ENCODE measurements at places on chromosomes 5 and 9.

DNA sequence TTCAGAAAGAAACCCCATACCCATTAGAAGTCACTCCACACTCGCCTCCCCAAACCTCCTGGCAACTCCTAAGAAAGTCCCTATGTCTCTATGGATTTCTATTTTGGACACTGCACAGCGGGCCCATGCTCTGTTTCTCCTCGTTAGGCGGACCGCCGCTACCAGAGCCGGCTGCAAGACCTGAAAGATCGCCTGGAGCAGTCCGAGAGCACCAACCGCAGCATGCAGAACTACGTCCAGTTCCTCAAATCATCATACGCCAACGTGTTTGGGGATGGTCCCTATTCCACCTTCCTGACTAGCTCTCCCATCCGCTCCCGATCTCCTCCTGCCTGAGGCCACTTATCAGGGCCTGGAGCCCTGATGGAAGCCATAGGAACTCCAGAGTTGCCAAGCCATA, 4.6 kb upstream of the GLE1 start:
- no peak for DNase-seq

- DNase-seq, result no peak
These were observed 234.9 kb upstream of the TARS1 start for GRCh38 chr5:33205727-33206410.

- DNase-seq, result no peak
These were observed 43.3 kb downstream of the PRDM6 start for GRCh38 chr5:123132316-123132715.

- no peak for DNase-seq
These were observed 118.9 kb upstream of the S1PR3 start for GRCh38 chr9:88872192-88872946.

Measured in Jurkat, Clone E6-1 (cell line).